Stimulated activated CD8-positive, alpha-beta memory T cell treated with anti-CD3 and anti-CD28 coated beads, Interleukin-7, amount 100 ng/mL, for 4 hours (primary cell): ENCODE measurements at places on chromosomes 7 and 10.

GRCh38 chr10:43078986-43079273 is 2.1 kb downstream of the RET start:
- DNase-seq = no peak

DNA sequence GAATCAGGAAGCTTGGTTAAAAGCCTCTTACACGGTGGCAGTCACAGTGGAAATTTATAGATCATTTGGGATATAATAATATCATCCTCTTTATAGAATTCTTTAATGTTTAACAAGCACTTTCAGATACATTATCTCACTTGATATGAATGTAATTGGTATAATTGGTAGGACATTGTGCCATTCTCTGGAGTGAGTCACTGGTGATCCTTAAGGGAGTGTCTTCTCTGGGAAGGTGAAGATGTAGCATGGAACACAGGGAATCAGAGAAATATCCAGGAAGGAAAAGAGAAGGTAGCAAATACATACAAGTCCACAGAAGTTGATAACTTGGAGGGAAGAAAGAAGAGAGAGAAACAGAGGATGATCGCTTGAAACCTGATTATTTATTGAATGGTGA is 9.8 kb downstream of the PTPRZ1 start:
- DNase-seq = no peak

DNA sequence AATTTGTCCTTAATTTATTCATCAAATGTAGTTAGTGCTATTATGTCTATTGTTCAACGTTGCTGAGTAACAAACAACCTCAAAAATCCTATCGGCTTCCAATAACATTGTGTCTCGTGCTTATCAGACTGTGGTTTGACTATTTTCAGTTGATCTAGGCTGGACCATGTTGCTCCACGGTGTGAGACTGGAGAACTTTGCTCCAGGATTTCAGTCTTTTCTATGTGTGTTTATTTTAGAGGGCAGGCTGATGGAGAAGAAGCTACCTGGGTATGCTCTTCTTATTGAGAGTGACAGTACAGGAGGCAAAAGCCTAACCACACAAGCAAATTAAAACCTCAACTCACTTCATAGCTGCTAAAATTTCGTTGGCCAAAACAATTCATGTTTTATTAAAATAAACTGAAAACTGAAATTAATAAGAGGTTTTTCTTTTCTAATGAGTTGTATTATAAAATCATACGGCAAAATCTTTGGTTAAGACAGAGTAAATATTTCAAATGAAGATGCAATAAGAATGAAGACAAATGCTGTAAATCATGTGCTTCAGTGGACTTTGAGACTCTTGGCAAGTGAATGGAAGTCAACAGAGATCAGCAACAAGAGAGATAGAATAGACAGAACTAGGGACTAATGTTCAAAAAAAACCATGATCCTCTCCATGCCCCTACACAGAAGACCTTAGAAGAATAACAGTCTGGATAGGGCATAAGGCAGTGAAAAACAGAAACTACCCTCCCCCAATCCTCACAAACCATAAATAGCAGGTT is 418.0 kb upstream of the ETV1 start:
- DNase-seq = no peak

GRCh38 chr7:70008466-70008865 is 410.2 kb downstream of the AUTS2 start:
- no peak for DNase-seq

GRCh38 chr7:112212571-112212970 is 6.1 kb downstream of the ZNF277 start:
- DNase-seq = no peak

DNA sequence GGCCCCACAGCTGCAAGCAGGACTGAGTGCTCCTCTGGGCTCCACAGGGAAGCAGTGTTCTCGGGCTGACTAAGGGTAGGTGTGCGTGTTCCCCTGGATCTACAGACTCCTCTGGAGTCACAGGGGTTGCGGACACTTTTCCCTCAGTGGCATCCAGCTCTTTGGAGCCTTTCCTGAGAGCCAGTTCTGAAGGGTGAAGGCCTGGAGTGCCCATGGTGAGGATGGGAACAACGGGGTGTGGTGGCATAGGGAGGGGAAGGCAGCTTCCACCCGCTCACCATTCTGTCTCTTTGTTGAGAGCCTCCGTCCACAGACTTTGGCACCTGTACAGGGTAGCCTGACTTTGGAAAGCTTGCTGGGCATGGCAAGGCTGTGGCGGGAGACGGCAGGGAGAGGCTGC is 104.1 kb upstream of the PCBD1 start:
- DNase-seq = no peak

- no peak for DNase-seq
Observed at GRCh38 chr7:70545214-70545613, 586.7 kb upstream of the GALNT17 start.

GRCh38 chr10:102698894-102699293 is 15.3 kb downstream of the ARL3 start:
- no peak for DNase-seq
